Cardiac muscle cell (in vitro differentiated cells and primary cell): ENCODE measurements at places on chromosomes 6 and 20. TPM values are rescaled to one million over a fixed set of nuclear protein-coding genes. Genes with fewer than 3 reads are reported as not detected.

Gene BRPF3
- 9.4 and 15.9 TPM in 2 replicates for polyA plus RNA-seq

Gene SMLR1
- polyA plus RNA-seq: 0.31 TPM in 1 of 2 replicates, not detected in the other

Gene COL11A2
- polyA plus RNA-seq: 59.6 and 63.8 TPM in 2 replicates

Gene CTCFL
- 0.09 TPM in 1 of 2 replicates, not detected in the other for polyA plus RNA-seq

Gene IPCEF1
- not detected in 2 replicates for polyA plus RNA-seq

Gene LY6G6C
- 0.24 TPM in 1 of 2 replicates, not detected in the other for polyA plus RNA-seq

Gene CLPSL1
- polyA plus RNA-seq: not detected in 2 replicates

Gene TBX18
- 1.2 TPM in 2 replicates for polyA plus RNA-seq

Gene SLC22A23
- 15.7 and 21.6 TPM in 2 replicates for polyA plus RNA-seq

Gene OPRL1
- polyA plus RNA-seq: 2.1 and 2.9 TPM in 2 replicates

Gene SLC13A3
- 2.1 and 3.5 TPM in 2 replicates for polyA plus RNA-seq

Gene C6orf163
- 1.4 and 2.8 TPM in 2 replicates for polyA plus RNA-seq

Gene COX7A2
- polyA plus RNA-seq: 984 and 1,135 TPM in 2 replicates

Gene LZTS3
- polyA plus RNA-seq: 14.5 and 15.7 TPM in 2 replicates

Gene HLA-DRB1
- polyA plus RNA-seq: 0.74 and 1.1 TPM in 2 replicates

Gene FAM209B
- polyA plus RNA-seq: 0.26 and 0.49 TPM in 2 replicates

Gene RUNX2
- 1.6 and 4.1 TPM in 2 replicates for polyA plus RNA-seq

Gene JPH2
- 97.2 and 142 TPM in 2 replicates for polyA plus RNA-seq

Gene CST5
- polyA plus RNA-seq: 0.56 TPM in 1 of 2 replicates, not detected in the other

Gene HEY2
- polyA plus RNA-seq: 54.1 and 166 TPM in 2 replicates
